ENCODE measurements at places on chromosomes 5 and 9.
A peak's percentile ranks its signal among the peaks of the same experiment; 100 is the strongest.

- DNase-seq: no peak
These were observed 311.8 kb upstream of the KIF2A start for GRCh38 chr5:61994171-61994570.

DNA sequence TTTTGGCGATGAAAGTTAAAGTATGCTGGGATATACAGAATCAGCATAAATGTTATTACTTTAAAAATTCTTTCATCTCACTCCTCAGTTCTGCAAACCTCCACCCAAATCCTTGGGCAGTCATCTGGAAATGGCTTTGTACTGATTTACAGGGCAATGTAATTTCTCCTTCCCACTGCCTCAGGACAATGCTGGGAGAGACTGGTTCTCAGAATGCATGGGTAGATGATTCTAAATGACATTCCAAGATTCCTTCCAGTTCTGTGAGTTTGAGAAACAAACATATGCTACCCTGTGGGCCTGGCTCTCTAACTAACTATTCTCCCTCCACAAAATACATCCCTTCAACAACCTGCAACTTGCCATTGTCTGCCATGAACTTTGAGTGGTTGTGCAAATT lies 7.5 kb upstream of the PSAT1 start:
- no peak for DNase-seq

DNA sequence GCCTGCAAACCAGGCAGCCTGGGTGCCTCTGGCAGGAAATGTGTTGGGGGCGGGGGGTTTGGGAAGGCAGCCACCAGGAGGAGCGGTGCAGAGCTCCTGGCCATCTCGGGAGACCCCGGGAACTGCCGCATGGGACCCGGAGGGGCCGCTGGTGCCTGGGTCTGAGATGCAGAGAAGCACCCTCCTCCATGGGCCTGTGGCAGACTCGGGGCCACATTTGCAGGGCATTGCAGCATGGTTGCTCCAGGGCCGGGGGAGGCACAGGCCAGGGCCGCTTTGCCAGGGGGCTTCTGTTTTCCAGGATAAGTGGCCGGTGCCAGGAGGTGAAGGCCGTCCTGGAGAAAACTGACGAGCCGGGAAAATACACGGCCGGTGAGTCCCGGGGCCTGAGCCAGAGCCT lies 1.7 kb downstream of the LCN1 start:
- no peak for DNase-seq

GRCh38 chr5:66329078-66329477 lies 185.0 kb downstream of the SREK1 start:
- no peak for DNase-seq

GRCh38 chr5:138709202-138709601 lies 44.0 kb upstream of the CTNNA1 start:
- no peak for DNase-seq

- DNase-seq: no peak
These were observed 31.7 kb downstream of the DOCK2 start for GRCh38 chr5:169668732-169669131.

- DNase-seq: no peak
These were observed 126.5 kb downstream of the MAST4 start for GRCh38 chr5:66722686-66723085.

DNA sequence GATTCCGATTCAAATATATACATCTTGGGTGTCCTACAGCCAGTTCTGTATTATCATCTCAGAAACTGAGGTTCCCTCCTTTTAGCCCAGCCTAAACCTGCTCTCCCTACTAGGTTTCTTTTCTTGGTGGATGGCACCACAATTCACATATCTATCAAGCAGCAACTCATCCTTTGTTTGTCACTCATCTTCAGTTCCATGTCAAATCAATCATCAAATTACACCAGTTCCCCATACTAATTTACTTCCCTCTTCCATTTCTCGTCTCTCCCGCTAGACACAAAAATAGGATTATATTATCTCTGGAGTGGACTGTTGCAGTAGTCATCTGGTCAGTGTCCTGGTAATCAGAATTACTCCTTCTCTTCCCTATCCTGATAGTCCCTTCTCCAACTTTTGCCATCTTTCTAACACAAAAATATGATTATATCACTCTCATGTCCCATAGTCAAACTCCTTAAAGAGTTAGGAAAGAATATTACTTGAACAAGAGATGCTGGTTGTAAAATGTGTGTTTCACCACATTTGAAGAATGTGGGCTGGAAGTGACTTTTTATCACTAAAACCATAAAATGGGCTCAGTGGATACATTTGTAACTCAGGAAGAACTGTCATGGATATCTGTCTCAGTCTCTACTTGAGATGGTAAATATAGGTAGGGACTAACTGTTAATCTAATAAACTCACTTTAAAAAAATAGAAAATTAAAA lies 69.1 kb upstream of the RICTOR start:
- DNase-seq: no peak

- no peak for DNase-seq
These were observed 53.6 kb downstream of the SEMA4D start for GRCh38 chr9:89444274-89444673.

DNA sequence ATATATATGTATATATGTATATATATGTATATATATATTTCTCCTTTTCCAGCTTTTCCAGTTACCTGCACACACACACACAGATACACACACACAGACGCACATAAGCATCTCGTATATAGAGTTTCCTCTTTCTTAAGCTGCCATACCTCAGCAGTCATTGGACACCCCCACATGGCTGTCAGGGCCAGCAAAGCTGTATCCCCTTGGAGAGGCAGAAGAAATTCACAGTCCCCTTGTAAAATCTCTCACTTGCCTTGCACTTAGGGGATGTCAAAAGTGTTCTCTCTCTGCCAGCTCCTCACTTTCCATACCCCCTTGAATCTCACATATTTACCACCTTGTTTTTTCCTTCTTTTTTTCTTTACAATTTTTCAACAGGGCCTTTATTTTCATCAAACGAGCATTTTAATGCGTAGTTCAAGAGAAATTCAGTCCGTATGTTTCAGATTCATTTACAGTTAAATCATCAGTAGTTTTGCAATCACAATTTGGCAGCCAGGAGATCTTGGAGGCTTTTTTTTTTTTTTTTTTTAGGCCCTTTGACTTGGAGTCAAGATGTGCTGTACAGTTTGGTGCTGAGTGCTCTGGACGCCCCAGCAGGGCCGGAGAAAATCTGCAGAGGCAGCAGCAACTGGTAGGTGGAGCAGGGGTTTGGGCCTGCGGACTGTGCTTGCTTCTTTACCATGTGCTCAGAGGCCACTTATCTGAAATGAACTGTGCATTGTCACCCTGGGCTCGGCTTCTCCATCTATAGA lies 244.9 kb upstream of the KLF4 start:
- DNase-seq: no peak

- no peak for DNase-seq
These were observed 127.4 kb downstream of the COL23A1 start for GRCh38 chr5:178462816-178463215.

- peak; percentile 35 for DNase-seq
These were observed 108.6 kb downstream of the KLHL3 start for GRCh38 chr5:137627293-137627692.

DNA sequence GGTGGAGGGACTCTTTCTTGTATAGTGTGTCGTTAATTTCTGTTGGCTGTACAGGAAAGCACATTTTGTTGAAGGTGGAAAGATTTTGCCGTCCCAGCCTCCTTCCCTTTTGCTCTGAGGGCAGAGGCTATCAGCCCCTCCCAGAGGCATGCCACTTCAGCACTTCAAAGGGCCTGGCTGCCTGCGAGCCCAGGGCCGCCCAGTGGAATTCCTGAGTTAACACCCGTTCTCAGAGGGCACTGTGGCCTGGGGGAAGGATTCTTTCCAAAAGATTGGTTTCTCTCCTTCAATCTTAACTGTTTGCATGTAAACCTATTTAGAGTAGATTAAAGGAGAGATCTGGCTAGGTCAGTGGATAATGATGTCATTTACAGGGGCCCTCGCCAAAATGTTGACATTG lies 238.6 kb downstream of the FANCC start:
- DNase-seq: no peak

GRCh38 chr5:78060421-78060820 lies 234.1 kb downstream of the AP3B1 start:
- DNase-seq: no peak

DNA sequence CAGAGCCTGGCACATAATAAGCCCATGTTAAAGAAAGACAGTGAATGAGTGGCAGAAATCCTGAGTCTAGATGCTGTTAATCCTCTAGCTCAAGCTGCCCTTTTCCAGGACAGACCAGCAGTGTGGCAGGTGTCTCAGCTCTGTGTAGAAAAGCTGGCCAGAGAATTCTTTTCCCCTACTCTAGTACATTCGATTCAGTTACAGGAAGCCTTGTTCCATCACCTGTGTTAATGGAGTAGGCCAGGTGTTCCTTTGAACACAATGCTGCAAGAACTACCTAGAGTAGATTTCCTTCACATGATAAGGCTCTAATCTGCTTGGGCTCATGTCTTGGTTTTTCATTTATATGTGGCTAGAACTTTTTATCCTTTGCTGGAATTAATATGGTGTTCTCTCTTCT lies 52.5 kb downstream of the NUP214 start:
- DNase-seq: no peak

DNA sequence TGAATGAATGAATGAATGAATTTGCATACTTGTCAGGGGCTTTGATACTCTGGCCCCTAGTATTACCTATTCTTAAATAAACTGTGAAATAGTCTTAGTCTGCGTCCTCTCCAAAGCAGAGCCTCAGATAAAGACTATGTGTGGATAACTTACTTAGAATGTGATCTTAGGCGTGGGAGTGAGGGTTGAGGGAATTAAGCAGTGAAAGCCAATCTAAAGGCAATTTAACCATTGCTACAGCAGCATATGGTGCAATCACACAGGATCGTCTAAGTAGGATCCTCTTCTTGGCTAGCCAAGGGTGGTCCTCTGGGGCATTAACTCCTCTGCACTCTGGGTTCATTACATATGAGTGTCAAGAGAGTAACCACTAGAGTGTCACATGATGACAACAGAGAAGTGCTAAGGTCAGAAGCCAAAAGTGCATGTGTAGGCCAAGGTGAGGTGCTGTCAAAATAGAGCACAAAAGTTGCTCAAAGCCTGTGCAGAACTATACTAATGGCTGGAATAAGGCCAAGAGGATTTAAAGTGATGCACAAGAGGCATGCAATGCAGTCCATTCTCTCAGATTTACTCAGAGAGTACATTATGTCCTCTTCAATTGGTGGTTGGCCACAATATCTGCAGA lies 274.4 kb upstream of the SEMA6A start:
- DNase-seq: no peak

GRCh38 chr5:32713770-32714381 lies 2.8 kb downstream of the NPR3 start:
- DNase-seq: no peak

DNA sequence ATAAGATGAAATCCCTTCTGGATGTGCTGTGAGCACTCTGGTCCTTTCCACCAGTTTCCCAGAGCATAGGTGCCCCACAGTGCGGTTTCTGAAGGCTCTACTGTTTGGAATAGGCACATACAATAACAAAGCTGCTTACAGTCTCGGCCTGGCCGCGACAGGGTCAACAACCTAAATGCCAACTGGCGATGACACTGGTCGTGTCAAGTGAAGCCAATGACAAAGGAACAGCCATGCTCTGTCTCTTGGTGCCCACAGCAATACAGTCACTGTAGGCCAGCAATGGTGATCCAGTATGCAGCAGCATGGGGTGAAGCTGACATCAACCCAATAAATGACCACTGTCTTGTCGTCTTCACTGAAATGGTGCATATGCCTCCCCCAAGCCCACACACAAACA lies 47.8 kb upstream of the EQTN start:
- DNase-seq: no peak

- DNase-seq: no peak
These were observed 51.3 kb upstream of the PTPN3 start for GRCh38 chr9:109549386-109549785.

DNA sequence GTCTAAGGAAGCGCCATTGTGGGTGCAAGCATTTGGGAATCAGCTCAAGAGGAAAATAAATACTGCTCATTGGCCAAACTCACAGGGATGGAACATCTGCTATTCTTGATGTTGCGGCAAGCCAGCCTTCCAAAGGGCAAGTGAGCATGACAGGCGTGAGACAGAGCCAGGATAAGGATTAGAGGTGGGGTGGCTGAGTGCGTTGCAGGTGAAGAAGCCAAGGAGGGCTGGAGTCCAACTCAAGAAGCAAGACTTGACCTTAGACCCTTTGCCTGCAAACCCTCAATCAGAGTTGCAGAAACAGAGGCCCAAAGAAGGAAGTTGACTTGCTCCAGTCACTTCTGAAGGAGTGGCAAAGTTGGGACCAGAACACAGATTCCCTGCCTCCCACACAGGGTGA lies 79.4 kb downstream of the WWC1 start:
- no peak for DNase-seq

DNA sequence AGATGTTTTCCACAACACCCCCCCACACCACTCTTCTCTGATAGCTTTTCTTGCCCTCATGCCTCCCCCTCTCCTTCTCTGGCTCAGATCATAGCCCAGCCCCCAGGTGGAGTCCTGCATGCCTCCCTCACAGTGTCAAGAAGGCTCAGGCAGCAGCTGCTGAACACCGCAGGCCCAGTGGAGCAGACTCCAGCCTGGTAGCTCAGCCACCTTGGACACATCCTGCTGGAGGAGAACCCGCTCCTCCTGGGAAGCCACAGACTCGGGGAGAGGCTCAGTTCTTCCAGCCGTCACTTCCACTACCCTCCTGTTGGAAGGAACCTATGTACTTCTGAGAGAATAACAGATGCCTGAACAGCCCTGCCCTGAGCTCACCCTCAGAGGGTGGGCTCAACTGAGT lies 143.4 kb downstream of the SPOCK1 start:
- DNase-seq: no peak

DNA sequence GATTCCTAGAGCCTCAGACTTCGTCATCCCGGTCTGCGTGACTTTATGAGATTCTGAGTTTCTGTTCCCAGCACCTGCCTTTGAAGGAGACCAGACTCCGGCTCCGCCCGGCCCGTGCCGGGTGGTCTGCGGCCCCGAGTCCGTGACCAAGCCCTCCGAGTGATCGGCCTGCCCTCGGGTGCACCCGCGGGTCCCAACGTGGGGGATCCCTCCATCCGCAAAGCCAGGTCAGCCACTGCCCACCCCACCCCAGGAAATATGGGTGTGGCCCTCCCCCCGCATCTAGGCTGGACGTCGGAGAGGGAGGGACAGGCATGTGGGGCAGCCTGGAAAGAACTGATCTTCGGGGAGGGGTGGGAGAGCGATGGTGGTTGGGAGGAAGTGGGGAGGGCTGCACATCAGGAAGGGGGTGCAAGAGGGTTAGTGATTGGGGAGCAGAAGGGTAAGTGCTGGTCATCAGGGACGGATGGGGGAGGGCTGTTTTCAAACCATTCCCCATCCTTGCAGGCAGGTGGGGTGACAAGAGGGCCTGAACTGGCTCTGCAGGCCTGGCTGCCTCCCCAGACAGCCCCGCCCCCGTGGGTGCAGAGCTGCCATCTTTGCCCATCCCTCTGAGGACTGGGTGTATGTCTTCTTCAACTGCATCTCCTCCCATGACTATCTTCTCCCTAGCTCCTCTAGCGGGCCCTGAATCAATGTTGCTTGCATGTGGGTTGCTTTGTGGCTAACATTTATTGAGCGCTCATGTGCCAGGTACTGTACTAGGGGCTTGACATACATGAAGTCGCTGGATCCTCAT lies 747 bp downstream of the LRSAM1 start:
- peak; percentile 21 for DNase-seq

All from NCI-H2081 (cell line).